Stimulated activated CD4-positive, alpha-beta T cell treated with anti-CD3 and anti-CD28 coated beads, Interleukin-12 subunit alpha, Interleukin-12 subunit beta, amount 100 ng/mL, for 24 hours (primary cell): ENCODE measurements at places on chromosomes 3 and 15.

DNA sequence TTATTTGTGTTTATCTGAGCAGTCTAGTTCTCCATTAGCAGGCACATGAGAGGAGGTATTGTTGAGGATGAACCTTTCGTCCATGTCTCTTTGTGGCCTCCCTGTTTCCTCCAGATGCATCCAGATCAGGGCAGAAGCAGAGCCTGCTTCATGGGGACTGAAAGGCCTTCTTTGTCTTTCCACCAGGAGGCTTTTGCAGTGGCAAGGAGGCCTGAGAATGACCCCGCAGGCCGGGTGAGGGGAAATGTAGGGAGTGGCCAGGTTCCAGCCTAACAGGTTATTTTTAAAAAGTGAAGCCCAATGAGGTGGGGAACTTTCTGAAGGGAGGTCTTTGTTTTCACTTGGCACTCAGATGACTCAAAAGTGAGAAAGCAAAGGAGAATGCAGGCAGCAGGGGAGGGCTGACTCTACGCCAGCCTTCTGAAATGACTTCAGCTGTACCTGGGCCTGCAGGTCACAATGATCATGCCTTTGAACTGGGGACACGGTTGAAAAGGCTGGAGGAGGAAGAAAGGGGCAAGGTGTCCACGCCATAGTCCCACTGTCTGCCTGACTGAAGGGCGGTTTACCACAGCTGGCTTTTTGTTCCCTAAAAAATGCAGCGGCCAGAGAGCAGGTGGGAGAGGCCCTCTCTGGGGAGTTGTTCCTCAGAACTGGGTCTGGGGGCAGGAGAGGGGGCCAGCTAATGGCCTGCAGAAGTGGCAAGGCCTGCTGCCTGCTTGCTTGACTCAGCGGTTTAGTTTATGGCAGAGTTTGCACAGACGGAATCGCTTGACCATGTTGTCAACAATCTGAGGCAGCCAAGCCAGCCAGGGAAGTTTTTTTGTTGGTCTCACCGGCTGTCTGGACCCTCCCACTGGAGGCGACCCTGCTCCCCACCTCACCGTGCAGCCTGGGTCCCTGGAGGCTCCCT is 28.7 kb downstream of the CMTM7 start:
- DNase-seq = no peak

GRCh38 chr3:124824286-124824915 is 62.8 kb downstream of the ITGB5 start:
- no peak for DNase-seq

DNA sequence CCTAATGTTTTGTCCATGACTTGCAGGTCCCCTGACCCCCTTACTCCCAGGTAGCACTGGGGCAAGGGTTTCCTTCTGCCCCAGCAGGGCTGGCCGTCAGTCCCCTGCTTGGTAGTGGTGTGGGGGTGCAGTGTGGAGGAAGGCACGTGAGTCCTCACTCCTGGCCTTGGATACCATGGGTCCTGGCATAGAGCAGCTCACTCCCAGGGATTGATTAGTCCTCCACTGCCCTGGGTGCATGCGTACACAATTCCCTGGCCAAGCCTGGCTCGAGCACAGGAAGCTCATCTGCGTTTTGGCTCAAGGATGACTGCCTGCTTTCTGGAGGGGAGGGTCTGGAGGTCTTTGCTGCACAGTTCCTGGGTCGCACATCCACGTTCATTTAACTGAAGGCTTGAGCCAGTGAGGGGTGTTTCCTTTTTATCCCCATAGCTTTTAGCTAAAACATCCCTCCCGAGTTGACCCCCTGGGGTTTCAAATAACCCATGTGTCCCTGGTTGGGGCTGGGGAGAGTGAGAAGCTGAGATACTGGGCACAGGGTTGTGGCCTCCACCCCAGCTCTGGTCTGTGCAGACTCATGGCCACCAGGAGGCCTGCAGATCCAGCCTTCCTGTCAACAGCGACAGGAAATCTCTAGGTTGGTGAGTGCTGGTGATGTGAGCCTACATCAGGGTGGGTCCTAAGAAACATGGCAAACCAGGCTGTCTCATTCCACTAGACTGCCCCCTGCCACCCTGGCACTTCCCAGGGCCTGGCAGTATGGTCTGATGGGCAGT is 11.5 kb downstream of the HEMK1 start:
- no peak for DNase-seq

GRCh38 chr15:56837273-56837672 is 81.2 kb upstream of the TCF12 start:
- no peak for DNase-seq

DNA sequence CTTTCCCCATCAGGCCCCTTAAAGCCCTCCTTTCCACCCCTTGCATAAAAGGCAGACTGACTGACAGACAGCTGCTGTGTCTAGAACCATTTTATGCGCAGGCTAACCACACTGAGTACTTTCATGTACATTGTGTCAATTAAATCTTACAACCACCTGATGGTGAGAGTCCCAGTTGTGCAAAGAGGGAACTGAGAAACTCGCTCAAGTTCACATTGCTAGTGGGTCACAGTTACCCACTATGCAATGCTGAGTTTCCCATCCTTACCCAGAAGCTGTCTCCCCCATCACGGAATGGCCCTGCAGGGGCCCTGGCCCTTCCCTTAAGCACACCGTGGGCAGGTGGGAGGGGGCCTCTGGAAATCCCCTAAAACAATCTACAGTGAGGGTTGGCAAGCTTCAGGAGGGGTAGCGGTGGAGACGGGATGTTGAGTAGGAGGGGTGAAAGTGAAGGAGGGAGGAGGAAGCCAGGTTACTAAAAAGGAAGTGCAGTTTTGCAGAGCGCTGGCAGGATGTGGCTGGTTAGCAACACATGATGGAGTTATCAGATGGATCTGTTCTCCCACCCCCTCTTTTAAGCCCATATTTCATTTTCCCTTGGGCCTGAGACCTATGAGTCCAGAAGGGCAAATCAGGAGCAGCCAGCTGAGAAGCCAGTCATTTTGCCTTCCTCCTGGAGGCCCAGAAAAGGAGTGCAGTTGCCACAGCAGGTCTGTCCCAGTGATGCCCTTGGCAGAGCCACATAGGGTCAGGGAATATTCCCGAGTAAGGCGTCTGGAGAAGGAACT is 30.0 kb downstream of the STARD5 start:
- peak; percentile 64 for DNase-seq

DNA sequence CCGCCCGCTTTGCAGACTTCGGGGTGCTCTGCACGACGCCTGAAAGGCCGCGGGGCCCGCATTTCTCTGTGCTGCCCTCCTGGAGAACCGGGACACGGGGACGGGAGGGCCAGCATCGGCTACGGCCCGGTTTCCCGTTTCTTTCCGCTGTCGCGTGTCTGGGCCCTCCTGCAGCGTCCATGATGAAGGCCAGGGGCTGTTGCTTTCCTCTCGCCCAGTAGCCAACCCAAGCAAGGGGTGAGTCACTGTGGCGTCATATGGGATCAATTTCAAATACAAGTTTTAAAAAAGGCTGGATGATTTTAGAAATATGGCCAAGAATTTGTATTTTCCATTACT is 435 bp downstream of the SLC35G2 start:
- peak; percentile 6 for DNase-seq

GRCh38 chr15:57442335-57442734 is 66.0 kb downstream of the CGNL1 start:
- DNase-seq = no peak

DNA sequence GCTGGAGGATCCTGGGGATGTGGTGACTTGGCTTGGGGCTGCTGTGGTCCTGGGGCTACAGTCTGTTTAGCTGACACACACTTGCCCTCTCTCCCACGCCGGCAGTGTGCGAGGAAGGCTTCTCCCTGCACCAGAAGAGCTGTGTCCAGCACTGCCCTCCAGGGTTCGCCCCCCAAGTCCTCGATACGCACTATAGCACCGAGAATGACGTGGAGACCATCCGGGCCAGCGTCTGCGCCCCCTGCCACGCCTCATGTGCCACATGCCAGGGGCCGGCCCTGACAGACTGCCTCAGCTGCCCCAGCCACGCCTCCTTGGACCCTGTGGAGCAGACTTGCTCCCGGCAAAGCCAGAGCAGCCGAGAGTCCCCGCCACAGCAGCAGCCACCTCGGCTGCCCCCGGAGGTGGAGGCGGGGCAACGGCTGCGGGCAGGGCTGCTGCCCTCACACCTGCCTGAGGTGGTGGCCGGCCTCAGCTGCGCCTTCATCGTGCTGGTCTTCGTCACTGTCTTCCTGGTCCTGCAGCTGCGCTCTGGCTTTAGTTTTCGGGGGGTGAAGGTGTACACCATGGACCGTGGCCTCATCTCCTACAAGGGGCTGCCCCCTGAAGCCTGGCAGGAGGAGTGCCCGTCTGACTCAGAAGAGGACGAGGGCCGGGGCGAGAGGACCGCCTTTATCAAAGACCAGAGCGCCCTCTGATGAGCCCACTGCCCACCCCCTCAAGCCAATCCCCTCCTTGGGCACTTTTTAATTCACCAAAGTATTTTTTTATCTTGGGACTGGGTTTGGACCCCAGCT is 2.9 kb upstream of the FES start:
- no peak for DNase-seq

GRCh38 chr3:139286825-139287224 is 57.0 kb upstream of the MRPS22 start:
- no peak for DNase-seq

- DNase-seq = no peak
These were observed 47.9 kb upstream of the FEZF2 start for GRCh38 chr3:62421207-62421606.

DNA sequence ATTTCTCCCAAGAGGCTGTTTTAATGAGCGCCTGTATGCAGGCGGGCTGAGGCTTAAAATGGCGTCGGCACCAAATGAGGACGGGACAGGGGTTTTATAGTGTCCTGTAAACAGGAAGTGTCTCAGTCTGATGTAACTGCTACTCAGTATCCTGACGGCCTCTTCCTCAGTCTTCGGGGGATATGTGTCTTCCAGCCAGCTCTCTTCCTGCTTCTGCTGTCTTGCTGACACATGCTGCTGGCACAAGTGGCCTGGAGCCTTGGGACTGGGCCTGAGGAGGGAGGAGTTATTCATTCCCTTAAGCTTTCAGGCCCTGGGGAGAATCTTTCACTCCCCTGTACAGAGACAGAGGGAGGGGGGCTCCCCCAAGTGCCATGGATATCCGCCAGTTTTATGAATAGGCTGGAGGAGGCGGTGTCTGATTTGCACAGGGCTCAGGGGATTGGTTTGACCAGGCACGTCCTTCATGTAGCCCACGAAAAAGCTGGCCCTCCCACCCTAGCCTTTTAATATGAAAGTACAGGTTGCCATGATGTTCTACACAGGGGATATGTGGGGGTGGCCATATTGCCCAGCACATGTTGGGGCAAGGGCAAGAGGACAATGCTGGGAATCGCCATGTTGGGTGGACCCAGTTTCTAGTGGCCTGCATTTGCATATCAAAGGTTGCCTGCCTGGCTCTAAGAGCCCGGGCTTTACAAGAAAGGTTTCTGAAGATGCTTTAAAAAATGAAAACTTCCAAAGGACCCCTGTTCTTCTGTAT is 19.9 kb downstream of the NDUFB4 start:
- no peak for DNase-seq

GRCh38 chr3:25604107-25604805 is 60.5 kb downstream of the TOP2B start:
- no peak for DNase-seq

DNA sequence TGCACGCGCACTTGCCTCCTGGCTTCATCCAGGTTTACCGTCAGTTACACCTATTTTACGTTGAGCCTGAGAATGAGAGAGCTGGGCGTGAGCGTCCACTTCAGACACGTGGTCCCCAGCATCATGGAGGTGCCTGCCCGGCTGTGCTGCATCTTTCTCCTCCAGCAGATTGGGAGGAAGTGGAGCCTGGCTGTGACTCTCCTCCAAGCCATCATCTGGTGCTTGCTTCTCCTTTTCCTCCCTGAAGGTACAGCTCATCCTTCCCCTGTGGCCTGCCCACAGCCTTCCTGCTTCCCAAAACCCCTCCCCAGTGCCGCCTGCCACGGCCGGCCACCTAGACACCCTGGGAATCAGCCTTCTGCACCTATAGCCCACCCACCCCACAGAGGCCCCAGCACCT is 31.6 kb downstream of the SLC22A14 start:
- DNase-seq = no peak

GRCh38 chr15:70799667-70800450 is 36.5 kb upstream of the UACA start:
- no peak for DNase-seq
